ENCODE measurements at places on chromosomes 3 and 15. TPM values are rescaled to one million over a fixed set of nuclear protein-coding genes. Genes with fewer than 3 reads are reported as not detected.

DNA sequence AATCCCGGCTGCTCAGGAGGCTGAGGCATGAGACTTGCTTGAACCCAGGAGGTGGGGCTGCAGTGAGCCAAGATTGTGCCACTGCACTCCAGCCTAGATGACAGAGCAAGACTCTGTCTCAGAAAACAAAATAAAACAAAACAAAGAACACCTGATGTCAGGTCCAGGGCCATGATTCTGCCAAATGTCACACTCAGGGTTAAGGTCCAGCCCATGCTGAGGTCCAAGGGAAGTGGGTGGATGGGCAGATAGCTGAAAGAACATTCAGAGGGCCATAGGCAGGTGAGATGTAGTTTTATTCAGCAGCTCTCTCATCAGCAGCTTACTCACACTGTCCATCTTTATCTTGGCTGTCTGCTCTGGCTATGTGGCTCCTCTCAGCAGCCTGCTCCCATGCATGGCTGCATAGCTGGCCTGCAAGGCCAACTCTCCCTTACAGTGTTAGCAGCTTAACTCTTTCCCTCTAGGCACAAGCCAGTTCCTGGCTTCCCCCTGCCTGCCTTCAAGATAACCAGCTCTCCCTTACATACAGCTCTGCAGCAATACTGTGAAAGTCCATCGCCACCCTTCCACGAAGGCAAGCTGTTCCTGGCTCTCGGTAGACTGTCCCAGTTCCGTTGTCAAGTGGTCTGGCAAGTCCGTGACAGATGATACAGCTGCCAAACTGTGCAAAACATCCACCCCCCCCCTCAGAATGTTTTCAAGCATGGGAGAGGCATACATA, 62.4 kb upstream of the SIAH2 start:
- DNase-seq: no peak
- no peak overlapping the region for H3K27ac ChIP-seq
- H3K4me3 ChIP-seq: no peak overlapping the region
- no peaks in the 10 kb centered on the region for H3K36me3 ChIP-seq
- H3K27me3 ChIP-seq: no peaks in the 10 kb centered on the region
- peaks cover 3% of the 10 kb centered on the region for H3K4me1 ChIP-seq

DNA sequence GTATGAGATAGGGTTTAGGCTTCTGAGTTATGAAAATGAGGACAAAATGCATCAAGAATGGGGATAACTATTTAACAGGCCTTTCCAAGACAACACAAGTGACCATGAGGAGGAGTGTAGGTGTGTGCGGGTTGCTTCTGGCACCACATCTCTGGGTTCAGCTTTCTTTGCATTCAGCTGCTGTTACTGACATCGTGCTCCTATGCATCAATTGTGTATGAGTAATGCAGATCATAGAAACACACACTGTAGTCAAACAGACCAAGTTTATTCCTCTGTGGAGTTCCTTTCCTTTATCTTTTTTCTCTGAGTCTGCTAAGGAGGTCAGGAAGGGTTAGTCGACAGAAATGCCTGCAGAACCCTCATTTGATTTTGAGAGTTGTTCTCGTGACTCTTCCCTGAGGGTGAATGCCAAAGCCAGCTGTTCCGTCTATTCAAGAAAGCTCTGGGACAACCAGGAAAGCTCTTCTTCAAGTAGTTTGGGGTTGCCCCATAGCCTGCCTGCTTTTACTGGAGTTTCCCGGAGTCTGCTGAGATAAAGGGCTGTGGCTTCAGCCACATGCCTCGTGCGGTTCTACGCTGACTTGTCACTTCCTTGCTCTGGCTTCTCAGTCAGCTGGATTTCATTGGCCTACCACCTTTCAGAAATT, 136.7 kb upstream of the TLE3 start:
- H3K27me3 ChIP-seq: no peaks in the 10 kb centered on the region
- H3K27ac ChIP-seq: no peak overlapping the region
- H3K4me1 ChIP-seq: no peaks in the 10 kb centered on the region
- H3K4me3 ChIP-seq: no peak overlapping the region
- no peak for DNase-seq

DNA sequence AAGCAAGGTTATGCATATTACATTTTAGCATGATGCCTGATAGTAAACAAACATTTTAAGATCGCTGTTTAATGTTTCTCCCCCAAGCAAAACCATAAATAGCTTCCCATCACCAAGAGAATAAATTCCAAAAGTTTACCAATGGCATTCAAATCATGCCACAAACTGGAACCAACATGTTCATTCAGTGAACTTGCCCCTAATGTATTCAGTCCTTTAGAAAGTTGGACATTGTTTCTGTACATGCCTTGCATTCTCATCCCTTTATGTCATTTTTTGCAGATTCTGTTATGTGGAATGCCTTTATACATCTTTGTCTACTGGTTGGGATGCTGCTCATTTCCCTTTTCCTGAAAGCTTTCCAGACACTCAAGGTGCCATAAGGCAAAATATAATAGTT, 105.5 kb downstream of the PYDC2 start:
- H3K4me3 ChIP-seq: no peak overlapping the region
- DNase-seq: no peak
- H3K27me3 ChIP-seq: no peaks in the 10 kb centered on the region
- no peaks in the 10 kb centered on the region for H3K36me3 ChIP-seq

GRCh38 chr3:187016639-187017345, 86.5 kb downstream of the ST6GAL1 start:
- no peaks in the 10 kb centered on the region for H3K36me3 ChIP-seq
- DNase-seq: no peak
- no peak overlapping the region for H3K27ac ChIP-seq

DNA sequence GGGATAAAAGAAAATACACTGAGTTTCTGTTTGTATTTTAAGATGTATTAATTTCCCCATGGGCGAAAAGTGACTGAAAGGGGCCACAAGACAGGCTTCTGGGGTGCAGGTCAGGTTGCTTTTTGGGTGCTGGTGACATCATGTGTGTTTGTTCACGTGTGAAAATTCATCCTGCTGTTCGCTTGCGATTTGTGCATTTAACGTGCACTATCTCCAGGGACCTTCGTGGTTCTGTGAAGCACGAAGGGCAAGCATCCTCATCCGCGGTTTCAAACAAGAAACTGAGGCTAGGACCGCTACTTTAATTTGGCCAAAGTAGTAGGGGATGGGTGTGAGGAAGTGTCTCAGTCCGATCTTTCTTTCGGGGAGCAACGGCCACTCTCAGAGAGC, 1.6 kb upstream of the SMAD6 start:
- H3K4me1 ChIP-seq: peaks cover 4% of the 10 kb centered on the region
- DNase-seq: no peak
- H3K4me3 ChIP-seq: peak overlapping the region; percentile 76
- H3K27ac ChIP-seq: no peak overlapping the region

DNA sequence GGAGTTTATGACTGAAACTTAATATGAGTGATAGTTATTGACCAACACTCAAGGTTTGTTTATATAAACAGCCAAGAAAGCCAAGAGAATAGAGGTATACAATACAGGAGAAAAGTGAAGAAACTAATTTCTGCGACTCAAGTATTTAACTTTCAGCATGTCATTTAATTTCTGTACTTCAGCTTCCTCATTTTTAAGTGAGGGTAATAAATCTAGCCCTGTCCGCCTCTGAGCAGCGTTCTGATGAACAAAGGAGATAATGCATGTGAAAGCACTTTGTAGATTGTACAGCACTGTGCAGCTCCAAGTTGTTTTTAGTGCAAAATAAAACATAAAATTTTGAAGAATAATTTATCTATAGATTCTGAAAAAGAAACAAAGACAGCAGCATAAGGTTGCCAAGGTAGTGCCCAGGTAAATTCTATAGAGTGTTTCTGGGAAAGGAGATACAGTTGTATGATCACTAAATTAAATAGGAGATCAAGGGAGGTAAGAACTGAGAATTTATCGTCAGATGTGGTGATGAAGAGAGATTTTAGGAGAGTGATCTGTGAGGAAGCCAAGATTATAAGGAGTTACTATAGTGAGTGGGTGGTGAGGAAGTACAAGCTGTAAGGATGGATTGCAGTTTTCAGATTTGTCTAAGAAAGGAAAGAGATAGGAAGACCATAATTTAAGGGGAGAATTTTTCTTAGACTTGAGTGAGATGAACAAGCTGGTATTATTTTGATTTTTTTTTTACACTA, 71.3 kb downstream of the RASA2 start:
- no peak overlapping the region for H3K4me3 ChIP-seq
- no peak for DNase-seq
- no peak overlapping the region for H3K27ac ChIP-seq
- no peaks in the 10 kb centered on the region for H3K27me3 ChIP-seq
- H3K36me3 ChIP-seq: no peaks in the 10 kb centered on the region

GRCh38 chr3:180657094-180657493, 22.2 kb downstream of the CCDC39 start:
- H3K4me3 ChIP-seq: no peak overlapping the region
- no peaks in the 10 kb centered on the region for H3K4me1 ChIP-seq
- H3K36me3 ChIP-seq: no peaks in the 10 kb centered on the region

DNA sequence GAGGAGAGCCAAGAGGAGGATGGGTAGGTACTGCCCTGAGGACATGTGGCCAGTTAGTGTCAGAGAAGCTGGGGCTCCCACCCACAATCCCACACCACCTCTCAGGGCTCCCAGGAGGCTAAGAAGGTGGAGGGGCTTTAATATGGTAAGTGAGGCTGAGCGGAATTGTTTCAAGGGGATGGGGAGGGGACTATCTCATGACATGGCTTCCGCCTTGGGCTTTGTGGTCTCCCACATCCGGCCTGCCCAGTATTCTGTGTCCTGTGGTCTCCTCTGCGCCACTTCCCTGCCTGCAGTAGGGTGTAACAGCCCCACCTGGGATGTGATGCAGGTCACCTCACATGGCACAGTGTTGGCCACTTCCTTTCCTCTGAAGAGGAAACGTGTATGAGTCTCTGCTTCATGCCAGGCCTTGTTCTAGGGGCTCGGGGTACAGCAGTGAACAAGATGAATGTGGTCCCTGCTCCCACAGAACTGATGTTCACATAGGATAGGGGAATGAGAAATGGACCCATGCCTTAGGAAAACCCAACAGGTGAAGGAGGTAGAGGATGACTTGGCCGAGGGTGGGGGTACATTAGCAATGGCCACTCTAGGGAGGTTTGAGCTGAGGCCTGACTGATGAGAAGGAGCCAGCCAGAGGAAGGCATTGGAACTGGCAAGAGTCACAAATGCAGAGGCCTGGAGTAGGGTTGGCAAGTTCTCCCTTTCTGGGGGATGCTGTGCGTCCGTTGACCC, 3.2 kb downstream of the NEIL1 start:
- no peak for DNase-seq
- H3K27ac ChIP-seq: no peak overlapping the region
- no peak overlapping the region for H3K4me3 ChIP-seq
- no peaks in the 10 kb centered on the region for H3K36me3 ChIP-seq
- H3K27me3 ChIP-seq: no peaks in the 10 kb centered on the region

- no peaks in the 10 kb centered on the region for H3K27me3 ChIP-seq
- peaks cover 4% of the 10 kb centered on the region for H3K4me1 ChIP-seq
- no peak overlapping the region for H3K27ac ChIP-seq
- no peaks in the 10 kb centered on the region for H3K36me3 ChIP-seq
- peak; percentile 69 for DNase-seq
These were observed 47.0 kb downstream of the MTHFS start for GRCh38 chr15:79849789-79850188.

DNA sequence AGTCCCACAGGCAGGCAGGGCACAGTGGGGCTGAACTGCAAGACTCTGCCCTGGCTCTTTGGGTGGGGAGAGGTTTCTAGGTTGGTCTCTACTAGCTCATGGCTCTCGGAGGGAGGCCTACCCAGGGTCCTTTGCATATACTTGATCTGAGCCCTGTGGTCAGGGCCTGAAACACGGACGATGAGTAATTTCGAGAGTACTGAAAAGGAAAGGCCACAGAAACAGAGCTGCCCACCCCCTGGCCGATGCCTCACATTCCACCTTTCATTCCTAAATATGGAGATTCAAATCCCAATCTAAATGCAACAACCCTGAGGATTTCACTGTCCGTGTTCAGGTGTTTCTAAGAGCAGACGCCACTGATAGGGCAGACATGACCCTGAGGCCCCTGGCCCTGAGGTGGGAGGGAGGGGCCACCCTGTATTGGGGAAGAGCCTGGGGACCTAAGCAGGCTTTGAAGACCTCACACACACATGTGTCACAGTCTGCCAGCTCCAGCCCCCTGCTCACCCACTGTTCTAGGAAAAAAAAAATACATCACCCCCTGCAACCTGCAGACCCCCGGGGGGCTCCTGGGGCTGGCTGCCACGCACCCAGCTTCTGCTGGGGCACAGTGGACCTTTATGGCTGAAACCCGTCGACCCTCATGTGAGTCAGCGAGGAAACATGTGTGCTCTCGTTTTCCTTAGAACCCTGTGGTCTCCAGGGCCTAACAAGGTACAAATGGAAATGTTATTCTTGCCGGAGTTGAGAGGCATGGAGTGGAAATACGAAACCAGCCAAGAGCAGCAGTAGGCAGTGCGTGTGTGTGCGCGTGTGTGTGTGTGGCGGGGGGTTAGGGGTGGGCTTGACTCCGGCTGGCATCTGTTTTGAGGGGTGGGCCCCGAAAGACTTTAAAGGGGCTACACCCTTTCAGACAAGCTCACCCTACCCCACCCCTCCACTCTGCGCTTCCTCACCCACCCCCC, 112.7 kb downstream of the CHSY1 start:
- no peaks in the 10 kb centered on the region for H3K36me3 ChIP-seq
- no peaks in the 10 kb centered on the region for H3K27me3 ChIP-seq
- H3K27ac ChIP-seq: no peak overlapping the region
- no peak for DNase-seq
- H3K4me3 ChIP-seq: no peak overlapping the region

GRCh38 chr15:99408236-99409096, 157.2 kb downstream of the LRRC28 start:
- peak; percentile 58 for DNase-seq
- H3K4me3 ChIP-seq: no peak overlapping the region
- no peak overlapping the region for H3K27ac ChIP-seq
- H3K36me3 ChIP-seq: no peaks in the 10 kb centered on the region
- peaks cover 18% of the 10 kb centered on the region for H3K4me1 ChIP-seq

- H3K4me3 ChIP-seq: peak overlapping the region; percentile 99
- peaks cover 33% of the 10 kb centered on the region for H3K4me1 ChIP-seq
- peak overlapping the region; percentile 98 for H3K27ac ChIP-seq
- no peaks in the 10 kb centered on the region for H3K36me3 ChIP-seq
These were observed 817 bp downstream of the CLK3 start for GRCh38 chr15:74616366-74616939.

DNA sequence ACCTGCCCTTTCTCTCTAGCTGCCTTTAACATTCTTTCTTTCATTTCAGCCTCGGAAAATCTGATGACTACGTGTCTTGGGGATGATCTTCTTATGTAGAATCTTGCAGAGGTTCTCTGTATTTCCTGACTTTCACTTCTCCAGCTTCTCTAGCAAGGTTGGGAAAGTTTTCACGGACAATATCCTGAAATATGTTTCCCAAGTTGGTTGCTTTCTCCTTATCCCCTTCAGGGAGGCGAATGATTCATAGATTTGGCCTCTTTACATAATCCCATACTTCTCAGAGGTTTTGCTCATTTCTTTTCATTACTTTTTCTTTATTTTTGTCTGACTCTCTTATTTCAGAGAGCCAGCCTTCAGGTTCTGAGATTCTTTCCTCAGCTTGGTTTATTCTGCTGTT, 62.1 kb upstream of the CCDC54 start:
- no peaks in the 10 kb centered on the region for H3K4me1 ChIP-seq
- no peaks in the 10 kb centered on the region for H3K36me3 ChIP-seq
- no peak for DNase-seq
- H3K27ac ChIP-seq: no peak overlapping the region
- H3K4me3 ChIP-seq: no peak overlapping the region

GRCh38 chr3:1082108-1082507, 10.7 kb upstream of the CNTN6 start:
- H3K27me3 ChIP-seq: no peaks in the 10 kb centered on the region
- peak; percentile 68 for DNase-seq
- no peaks in the 10 kb centered on the region for H3K36me3 ChIP-seq

Gene FBXL22
- 14.3 TPM for total RNA-seq

Gene CHRM5
- 0.81 TPM for total RNA-seq

Gene TMEM207
- total RNA-seq: 1.6 TPM

Gene COLQ
- total RNA-seq: 5.4 TPM

Gene CLDN11
- total RNA-seq: 1,538 TPM

Gene SNX4
- 60.7 TPM for total RNA-seq

Gene MYH15
- 1.8 TPM for total RNA-seq

Data from testis (tissue), 5 donors.